Keratinocyte (primary cell): ENCODE measurements at places on chromosomes 3 and 15. TPM values are rescaled to one million over a fixed set of nuclear protein-coding genes. Genes with fewer than 3 reads are reported as not detected.

- no peak overlapping the region for H3K27ac ChIP-seq
- H3K27me3 ChIP-seq, result no peaks in the 10 kb centered on the region
- no peaks in the 10 kb centered on the region for H3K4me1 ChIP-seq
- no peaks in the 10 kb centered on the region for H3K36me3 ChIP-seq
Measured at GRCh38 chr15:95620934-95621579, 709.4 kb upstream of the NR2F2 start.

DNA sequence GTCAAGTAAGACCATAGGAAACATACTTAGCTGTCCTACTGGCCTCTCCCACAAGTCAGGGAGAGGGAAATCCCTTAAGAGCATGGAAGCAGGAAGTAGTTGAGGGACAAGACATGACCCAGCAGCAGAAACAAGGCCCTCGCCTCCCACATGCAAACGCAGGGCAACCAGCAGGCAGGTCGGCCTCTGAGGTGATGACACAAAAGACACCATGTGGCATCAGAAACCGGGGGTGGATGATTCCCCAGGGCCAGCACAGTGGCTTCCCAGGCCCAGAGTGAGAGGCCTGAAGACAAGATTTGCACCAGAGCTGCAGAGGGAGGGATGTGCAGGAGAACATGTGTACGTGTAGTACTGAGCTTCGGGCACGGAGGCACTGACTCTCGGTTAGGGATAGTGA lies 26.3 kb downstream of the PXYLP1 start:
- DNase-seq, result no peak
- H3K4me3 ChIP-seq, result no peak overlapping the region
- no peaks in the 10 kb centered on the region for H3K27me3 ChIP-seq
- no peak overlapping the region for H3K27ac ChIP-seq

DNA sequence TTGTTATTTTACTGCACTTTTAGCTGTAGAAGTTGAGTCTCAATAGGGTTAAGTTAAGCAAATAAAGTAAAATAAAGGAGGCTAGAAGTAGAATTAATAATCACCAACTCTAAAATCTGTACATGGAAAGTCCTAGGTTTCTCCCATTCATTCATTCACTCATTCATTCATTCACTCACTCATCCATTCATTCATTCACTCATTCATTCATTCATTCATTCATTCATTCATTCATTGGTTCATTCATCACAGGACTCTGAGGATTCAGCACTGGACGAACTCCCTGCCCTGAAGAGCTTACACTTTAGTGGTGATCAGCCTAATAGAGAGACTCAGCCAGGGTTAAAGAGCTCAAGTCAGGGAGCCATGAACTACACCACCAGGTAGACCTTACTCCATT lies 4.5 kb upstream of the LSG1 start:
- no peak overlapping the region for H3K27ac ChIP-seq
- H3K27me3 ChIP-seq, result peaks cover 9% of the 10 kb centered on the region
- H3K36me3 ChIP-seq, result no peaks in the 10 kb centered on the region
- no peak for DNase-seq
- H3K4me3 ChIP-seq, result no peak overlapping the region

GRCh38 chr15:29123171-29123570 lies 146.5 kb downstream of the NSMCE3 start:
- no peak overlapping the region for H3K4me3 ChIP-seq
- H3K27me3 ChIP-seq, result no peaks in the 10 kb centered on the region
- no peaks in the 10 kb centered on the region for H3K4me1 ChIP-seq
- DNase-seq, result no peak
- H3K36me3 ChIP-seq, result no peaks in the 10 kb centered on the region

The TRH gene
- polyA plus RNA-seq, result not detected in 3 replicates
